ENCODE measurements at places on chromosomes 11 and 22.

- DNase-seq, result no peak
These were observed 69.9 kb downstream of the BUD13 start for GRCh38 chr11:116702772-116703385.

DNA sequence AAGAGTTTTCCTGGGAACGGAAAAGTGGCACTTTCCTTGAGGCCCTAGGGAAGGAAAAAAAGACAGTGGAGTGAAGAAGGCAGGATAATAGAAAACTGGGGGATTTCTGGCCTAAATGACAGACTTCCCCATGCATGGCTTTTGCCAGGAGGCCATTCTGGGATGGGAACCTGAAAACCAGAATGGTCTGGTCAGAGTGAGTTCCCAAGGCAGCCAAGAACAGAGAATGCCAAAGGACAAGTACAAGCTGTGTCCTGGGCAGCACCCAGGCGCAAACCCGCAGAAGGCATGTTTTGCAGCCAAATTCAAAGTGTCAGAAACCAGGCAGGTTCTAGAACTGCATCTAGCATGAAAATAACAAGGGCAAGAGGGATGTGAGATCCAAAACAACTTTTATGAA lies 162.4 kb downstream of the SPON1 start:
- DNase-seq, result no peak

- no peak for DNase-seq
These were observed 8.9 kb upstream of the FXYD2 start for GRCh38 chr11:117833401-117833891.

DNA sequence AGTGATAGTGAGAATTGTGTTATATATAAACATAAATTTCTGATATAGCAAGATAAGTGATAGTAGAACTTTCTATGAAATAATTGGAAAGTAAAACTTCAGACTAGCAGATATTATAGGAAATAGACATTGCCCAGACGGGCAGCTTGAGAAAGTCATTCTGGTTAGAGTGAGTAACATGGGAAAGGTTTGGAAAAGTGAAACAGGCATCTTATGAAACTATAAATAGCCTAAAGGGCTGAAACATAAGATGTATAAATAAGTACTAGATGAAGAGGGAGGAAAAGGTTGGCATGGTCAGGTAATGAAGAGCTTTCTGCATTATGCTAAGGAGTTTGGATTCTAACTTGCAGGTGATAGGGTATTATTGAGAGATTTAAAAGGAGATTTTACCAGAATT lies 101.3 kb downstream of the DYNC2H1 start:
- DNase-seq, result no peak

DNA sequence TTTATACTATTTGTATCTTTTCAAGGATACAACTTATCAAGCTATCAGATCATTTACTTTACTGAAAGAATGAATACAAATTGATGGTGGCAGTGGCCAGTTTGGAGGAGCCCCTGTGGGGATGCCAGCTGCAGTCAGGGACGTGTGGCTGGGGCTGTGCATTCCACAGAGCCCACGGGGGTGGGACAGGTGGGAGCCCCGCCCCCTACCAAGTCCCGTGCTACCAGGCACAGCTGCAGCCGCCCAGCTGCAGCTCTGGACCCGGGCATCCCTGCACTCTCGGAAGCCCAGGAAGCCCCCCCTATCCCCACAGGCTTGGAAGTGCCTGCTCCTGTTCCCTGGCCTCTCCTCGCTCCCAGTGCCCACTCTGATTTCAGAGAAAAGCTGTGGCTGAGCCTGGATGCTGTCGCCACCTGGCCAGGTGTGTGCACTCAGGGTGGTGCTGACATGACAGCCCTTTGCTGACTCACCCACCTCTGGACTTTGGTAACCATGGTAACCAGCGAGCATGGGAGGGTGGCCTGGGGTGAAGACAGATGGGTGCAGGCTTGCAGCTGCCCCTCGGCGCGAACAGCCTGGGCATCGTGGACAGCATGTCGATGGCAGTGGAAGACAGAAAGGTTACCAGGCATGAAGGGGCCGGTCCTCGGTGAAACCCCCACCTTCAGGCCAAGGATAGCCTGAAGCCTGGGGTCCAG lies 138.1 kb downstream of the SBF2 start:
- DNase-seq, result no peak

DNA sequence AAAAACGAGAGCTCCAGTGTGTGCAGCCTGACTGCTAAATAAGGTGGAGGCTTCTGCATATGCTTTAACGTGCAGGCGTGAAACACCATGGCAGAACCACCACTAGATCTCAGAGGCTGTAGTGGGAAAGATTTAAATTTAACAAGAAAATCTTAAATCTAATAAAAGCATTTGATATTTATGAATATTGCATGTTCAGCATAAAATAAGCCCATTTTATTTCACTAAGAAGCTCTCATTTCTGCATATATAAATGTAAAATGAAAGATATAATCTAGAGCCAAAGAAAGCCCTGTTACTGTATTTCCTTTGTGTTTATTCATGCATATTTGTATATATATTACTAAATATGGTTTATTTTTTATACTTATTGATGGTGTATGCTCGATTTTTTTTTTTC lies 188.3 kb downstream of the DDX10 start:
- no peak for DNase-seq

DNA sequence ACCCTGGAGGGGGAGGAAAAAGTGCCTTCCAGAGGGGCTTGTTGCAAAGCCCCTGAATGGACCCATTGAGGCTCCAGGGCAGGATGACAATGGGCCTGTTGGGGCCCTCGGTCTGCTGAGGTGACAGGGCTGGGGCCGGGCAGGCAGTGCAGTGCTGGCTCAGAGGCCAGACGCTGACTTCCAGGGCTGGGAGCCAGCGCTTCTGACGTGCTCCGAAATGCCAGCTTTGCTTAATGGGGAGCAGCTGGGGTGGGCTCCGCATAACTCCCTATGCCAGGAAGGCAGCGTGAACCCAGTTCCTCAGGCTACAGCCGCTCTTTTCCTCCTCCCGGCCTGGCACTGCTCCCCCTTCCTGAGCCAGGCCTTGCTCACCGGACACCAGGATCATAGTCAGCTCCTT lies 17.7 kb downstream of the NAV2 start:
- DNase-seq, result peak; percentile 74

- no peak for DNase-seq
These were observed 29.9 kb downstream of the FAM181B start for GRCh38 chr11:82703796-82704195.

DNA sequence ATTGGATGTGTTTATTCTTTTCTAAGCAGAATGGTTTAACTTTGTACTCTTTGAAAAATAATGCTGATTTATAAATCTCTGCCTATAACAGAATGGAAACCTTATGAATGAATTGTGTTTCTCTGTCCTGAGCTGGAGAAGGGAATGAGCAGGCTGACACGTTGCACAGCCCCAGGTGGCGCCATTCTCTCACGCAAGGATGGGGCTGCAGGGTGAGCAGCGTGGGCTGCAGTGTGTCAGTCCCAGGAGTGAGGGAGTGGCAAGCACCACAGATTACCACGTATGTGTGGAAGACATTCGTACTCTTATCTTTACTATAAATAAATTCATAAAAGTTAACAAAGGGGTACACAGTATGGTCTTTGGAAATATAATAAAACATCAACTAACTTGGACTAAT lies 33.4 kb downstream of the FDX1 start:
- peak; percentile 22 for DNase-seq

DNA sequence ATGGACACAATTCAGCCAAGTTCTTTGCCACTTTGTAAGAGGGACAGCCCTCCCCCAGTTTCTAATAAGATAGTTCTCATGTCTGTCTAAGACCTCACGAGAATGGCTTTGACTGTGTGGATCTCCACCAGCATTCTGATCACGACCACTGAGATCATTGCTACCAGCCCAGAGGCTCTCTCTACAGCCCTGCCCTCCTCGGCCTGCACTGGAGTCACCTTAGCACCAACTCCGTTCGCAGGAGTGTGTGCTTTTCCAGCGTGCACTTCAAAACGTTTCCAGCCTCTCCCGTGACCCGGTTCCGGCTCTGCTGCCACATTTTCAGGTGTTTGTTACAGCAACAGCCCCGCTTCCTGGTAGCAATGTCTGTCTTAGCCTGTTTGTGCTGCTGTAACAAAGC lies 26.2 kb downstream of the TSPAN32 start:
- DNase-seq, result no peak

DNA sequence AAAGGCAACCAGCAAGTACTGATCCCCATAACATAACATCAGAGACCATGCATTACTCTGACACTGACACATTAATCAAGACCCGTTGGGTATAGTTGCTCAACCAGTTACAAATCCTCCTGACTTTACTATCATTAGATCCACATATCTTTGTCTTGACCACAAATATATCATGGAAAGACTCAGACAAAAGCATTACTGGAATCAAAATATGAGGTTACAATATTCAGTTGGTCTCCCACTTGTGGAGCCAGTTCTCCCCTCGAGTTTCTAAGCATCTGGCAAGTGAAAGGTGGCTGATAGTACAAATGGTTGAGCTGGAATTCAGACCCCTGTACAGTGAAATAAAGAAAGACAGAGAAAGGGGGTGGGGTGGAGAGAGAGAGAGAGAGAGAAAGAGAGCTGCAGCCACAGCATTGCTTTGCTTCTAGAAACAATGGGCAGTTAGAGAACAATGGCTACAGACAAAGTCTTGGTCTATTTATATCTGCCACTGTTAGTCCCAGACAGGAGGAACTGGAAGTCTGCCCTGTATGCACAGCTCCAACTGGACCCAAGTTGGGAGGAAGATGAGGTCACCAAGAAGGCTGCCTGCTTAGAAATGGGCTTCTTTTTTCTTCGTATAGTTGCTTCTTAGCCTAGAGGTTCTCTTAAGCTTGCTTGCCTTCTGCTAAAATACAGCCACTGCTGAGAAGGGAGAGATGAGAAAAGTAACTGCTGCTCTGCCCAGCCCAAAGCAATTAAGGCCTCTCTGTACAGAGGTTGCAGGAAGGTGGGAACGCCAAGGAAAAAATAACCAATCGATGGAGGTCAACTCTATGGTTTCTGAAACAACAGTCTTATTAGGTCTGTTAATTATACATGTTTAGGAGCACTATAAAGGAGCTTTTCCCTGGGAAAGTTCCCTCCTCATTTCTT lies 85.5 kb downstream of the ETS1 start:
- DNase-seq, result no peak

- no peak for DNase-seq
These were observed 139.2 kb downstream of the DSCAML1 start for GRCh38 chr11:117657794-117658193.

DNA sequence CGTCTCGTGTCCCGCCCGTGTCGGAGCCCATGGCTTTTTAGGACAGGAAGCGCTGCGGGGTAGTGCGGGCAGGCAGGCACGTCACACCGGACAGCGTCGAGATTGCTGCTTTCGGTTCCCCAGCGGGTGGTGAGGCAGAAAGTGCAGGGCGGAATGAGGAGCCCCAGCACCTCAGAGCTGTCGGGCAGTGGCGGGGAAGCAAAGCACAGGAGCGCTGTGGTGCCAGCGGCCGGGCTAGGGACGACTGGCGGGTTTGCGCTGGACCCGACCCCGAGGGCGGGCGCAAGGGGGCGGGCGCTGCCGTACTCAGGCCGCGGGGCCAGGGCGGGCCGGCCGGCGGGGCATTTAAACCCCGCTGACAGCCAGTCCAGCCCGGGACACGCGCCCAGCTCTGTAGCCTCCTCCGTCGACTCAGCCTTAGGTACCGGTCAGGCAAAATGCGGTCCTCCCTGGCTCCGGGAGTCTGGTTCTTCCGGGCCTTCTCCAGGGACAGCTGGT lies at the start of gene SLC37A2:
Gene SLC37A2 (plus strand): TSS at position 375 of the 498 bp plus-strand sequence. CDS start 63 bp downstream, at position 438.
- DNase-seq, result no peak

DNA sequence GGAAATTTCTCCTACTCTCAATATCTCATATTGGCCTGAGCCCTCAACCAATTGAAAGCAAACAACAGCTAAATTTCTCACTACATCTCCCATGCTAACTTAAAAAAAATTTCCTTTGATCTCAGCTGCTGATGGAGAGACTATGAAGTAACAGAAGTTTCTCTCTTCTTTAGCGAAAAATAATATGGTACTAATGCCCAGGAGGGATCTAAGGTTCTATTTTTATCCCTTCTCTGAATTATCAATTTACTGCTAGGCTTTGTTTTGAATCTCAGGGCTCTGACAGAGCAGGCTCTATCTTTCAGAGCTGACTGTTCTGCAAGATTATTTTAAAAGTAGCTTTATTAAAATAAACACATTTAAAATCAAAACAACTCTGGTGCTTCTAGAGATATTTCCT lies 558.6 kb downstream of the KCNA4 start:
- no peak for DNase-seq

DNA sequence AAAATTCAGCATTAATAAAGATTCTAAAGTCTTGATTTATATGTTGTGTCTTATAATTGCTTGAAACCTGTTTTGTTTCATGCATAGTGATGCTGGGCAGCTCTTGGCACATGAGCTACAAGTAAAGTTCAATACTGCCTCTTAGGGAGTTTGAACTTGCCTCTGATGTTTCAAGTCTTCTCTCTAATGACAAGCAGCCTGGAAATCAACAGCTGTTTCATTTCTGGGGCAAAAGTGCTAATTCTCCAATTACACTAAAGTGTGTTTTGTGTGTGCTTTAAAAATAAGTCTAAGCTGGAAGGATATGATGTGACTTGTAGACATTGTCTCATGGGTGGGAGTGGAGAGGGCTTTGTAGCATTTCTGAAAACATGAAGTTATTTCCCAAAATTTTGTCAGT lies 23.7 kb upstream of the SESN3 start:
- no peak for DNase-seq

GRCh38 chr11:1370186-1371025 lies 19.3 kb upstream of the BRSK2 start:
- DNase-seq, result no peak

DNA sequence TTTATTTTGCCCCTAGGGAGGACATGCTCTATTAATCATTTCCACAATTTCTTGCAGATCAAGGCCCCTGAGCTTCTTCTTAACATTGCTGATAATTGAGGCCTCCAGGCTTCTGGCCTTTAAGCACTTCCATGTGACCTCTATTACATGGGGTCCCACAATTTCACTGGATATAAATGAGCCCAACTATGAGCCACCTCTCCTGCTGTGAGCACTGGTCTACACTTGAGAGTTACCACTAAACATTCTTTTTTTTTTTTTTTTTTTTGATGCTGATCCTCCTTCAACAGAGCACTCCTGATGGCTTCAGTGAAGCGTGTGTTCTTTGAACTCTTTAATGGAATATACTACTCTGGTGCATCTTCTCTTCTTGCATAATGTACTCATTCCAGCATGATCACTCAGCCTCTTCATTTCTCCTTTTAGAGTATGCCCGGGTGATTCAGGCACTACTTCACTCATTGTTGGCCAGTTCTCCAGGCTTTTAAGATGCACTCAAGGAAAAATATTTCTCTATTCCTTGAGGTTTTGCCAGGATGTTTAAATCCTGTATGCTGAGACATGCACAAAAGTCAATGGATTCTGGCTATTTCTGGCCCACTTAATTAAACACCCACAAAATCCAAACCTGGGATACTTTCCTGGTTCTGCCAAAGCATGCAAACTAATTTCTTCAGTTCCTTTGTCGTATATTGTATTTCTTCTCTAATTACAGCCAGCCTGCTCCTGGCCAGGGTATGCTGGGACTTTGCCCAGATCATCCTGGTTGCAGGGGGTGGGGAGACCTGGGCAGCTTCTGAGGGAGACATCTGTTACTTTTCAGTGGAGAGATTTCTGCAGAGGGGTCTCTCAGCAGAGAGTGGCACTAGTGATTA lies 257.8 kb upstream of the LUZP2 start:
- DNase-seq, result no peak

- no peak for DNase-seq
These were observed 1.1 kb downstream of the MUC5AC start for GRCh38 chr11:1158681-1159487.

Measured in NCI-H1694 treated with DMSO at 0.1 percent for 48 hours (cell line).